ENCODE measurements at places on chromosomes 2 and 18.

- no peak for DNase-seq
Observed at GRCh38 chr2:231464576-231465540, 574 bp upstream of the NCL start.

DNA sequence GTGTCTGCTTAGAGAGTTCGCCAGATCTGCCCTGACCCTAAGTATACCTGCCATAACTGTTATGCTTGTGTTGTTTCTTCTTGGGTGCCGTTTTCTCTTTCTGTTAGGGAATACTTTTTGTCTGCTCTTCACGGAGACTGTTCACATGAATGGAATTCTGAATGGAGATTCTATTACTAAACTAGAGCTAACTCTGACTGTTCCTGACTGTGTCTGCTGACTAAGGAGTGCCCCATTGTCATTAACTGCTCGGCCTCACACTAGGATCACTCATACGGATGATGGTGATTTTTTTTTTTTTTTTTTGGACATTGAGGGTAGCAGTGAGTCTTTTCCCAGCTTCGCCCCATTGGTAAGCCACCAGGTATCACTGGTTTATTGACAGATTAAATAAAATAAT lies 104.8 kb upstream of the SLC8A1 start:
- DNase-seq: no peak

GRCh38 chr2:63041592-63041991 lies 9.0 kb upstream of the OTX1 start:
- DNase-seq: no peak

- no peak for DNase-seq
Observed at GRCh38 chr2:212109792-212110680, 428.6 kb downstream of the ERBB4 start.

- DNase-seq: peak; percentile 94
Observed at GRCh38 chr18:61637319-61637718, 255.5 kb downstream of the RNF152 start.

DNA sequence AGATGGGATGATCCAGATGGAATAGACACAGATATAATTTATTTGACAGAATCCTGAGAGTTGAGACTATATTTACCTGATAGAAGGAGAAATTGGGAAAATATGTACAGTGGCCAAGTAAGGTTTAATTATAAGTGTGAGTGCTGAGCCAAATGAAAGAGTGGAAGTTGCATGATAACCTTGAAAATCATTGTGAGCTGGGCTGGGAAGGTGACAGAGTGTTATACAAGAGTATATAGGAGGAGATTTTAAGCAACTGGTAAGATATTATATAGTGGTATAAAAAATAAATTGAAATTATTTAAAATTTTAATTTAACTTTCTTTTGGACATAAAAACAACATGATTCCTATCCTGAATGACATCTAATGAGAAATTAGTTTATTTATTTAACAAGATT lies 340.8 kb downstream of the NUP35 start:
- no peak for DNase-seq

DNA sequence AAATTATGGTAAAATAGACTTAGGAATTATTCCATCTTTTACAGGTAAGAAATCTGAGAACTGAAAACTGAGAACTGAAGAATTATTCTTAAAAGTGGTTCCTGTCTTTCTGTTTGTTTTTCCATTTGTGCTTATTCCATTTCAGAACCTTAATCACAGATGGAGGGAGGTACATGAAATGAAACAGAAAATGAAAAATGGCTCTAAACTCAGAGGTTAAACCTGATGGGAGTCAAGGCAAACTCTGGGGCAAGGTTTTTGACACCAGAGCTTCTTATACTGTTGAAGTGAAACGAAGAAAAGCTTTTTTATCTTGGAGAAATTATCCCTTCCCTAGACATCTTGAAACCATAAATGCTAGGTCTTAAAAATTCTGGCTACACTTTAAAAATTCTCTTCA lies 182.1 kb downstream of the ZNF804A start:
- DNase-seq: no peak

- DNase-seq: no peak
Observed at GRCh38 chr2:192060161-192060560, 134.6 kb downstream of the TMEFF2 start.

GRCh38 chr2:193469251-193469650 lies 1274.5 kb upstream of the TMEFF2 start:
- no peak for DNase-seq

GRCh38 chr2:8216397-8216796 lies 465.5 kb upstream of the ID2 start:
- DNase-seq: no peak

DNA sequence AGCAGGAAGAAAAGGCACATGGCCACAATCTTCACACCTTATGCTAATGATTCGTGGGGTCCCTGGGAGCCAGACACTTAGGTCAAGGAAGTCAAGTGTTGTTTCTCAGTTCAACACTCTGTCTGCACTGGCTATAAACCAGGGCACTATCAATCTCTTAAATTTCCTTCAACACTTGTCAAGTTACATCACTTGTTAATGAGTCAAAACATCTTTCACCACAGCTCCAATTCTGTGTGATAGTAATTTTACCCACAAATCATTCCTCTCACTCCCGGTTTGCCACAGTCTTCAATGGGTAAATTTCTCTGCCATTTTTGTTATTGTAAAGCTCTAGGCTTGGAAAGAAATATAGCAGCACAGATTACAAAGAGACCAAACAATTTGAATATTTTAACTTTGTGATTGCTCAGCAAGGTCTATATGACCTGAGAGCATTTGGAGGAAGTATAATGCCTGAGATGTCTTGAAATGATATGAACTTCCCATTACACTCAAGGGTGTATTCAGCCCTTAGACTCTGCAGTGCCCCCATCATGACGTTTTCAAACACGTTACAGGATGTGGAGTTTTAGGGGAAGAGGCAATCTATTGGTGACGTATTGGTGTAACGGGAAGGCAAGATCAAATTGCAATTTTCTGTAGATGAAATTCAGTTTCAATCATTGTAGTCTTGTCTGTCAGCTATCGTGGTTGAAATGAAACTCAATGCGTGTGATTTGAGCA lies 78.7 kb downstream of the ICOS start:
- no peak for DNase-seq

GRCh38 chr2:209988010-209988409 lies 14.4 kb upstream of the RPE start:
- DNase-seq: no peak

- DNase-seq: no peak
Observed at GRCh38 chr18:75227535-75228296, 17.1 kb downstream of the TSHZ1 start.

- no peak for DNase-seq
Observed at GRCh38 chr2:181738563-181738962, 58.2 kb upstream of the NEUROD1 start.

DNA sequence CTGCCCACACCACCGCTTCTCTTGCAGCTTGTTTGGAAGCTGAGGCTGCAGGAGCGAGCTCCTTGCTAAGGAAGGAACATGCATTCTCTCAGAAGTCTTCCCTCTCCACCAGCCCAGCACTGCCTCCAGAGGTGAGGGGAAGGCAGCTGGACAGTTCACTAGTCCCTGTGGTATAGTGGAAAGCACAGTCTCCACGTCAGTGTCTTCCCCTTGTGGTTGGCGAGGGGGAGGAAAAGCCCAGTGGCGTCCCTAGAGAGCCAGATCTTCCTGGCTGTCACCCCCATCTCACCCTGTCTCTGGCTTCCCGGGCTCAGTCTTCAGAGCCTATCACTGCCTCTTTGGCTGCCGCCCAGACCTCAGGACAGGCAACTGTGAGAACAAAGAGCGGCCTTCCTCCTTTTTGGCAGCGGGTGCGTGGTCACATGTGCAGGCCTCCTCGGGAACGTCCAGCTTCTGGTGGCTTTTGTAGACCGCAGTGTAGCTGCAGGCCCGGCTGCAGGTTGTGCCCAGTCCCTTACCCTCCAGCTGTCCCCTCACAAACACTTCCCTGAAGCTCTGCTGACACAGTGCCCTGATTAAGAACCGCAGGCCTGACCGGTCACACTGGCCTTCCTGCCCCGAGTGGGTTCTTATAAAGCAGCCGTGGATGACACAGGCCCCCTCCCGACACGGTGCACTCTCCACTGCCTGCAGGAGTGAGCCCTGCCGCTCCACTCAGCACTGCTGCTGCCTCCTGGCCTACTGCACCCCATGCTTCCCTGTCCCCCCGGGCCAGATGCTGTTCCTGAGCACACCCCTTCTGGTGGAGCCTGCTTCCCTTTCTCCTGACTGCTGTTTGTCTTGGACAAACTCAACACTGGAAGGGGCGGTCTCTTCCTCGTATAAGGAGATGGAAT lies 90.9 kb downstream of the RNF144A start:
- no peak for DNase-seq

GRCh38 chr2:96241900-96242611 lies 23.7 kb downstream of the TMEM127 start:
- no peak for DNase-seq

- DNase-seq: no peak
Observed at GRCh38 chr18:7456376-7456775, 110.7 kb upstream of the PTPRM start.

DNA sequence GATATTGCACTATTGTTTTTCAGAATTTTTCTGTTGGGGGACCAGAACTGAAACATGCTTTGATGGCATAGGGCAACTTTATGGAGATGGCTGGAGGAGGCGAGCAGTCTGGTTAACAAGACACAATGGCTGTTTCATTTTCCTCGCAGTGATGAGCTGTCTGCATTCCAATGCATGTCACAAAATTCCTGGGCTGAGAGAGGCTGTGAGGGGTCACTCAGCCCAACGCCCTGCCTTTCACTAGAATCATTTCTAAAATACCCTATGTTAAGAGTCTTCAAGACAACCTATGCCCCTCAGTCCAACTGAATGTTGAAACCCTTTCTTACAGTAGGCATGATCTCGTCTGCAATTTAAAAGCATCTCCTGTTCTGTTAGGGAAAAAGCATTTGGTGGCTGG lies 1090.0 kb downstream of the BCL11A start:
- no peak for DNase-seq

GRCh38 chr2:33579227-33579626 lies 19.9 kb downstream of the FAM98A start:
- no peak for DNase-seq

- DNase-seq: no peak
Observed at GRCh38 chr2:148565272-148565894, 79.2 kb upstream of the EPC2 start.

DNA sequence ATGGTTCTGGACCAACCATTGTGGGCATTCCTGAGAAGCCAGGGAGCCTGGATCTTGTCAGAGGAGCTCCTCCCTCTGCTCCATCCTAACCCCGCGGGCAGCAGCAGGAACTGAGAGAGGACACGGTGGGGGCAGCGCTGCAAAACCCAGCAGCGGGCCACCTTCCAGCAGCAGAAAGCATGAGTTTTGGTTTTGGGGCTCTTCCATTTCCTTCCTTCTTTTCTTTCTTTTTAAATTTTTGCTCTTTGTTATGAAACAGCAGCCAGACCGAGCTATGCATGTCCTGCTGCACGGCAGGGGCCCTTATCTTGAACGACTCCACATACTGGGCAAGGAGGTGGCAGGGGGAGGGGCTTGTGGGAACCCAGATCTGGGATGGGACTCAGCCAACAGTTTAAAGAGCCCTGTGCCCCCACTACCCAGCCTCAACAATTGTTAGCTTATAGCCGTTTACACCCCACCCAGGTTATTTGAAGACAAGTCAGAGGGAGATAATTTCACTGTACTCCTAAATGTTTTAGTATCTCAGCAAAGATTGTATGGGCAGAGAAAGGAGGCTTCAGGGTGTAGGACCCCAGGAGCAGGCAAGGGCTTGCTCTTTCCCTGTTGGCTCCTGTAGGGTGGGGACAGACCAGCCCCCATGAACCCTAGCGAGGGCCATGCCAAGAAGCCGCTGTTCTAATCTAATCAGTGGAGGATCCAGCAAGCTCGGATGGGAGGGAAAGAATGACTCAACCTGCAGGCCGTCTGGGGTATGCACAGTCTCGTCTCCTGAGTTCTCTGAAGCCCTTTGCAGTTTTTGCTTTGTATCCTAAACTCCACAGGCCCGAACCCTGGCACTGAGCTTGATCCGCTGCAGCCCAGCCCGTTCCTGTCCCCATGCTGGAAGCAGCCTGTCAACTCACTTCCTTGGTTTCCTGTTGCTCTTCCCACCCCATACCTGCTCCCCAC lies 75.3 kb downstream of the LRRFIP1 start:
- no peak for DNase-seq

DNA sequence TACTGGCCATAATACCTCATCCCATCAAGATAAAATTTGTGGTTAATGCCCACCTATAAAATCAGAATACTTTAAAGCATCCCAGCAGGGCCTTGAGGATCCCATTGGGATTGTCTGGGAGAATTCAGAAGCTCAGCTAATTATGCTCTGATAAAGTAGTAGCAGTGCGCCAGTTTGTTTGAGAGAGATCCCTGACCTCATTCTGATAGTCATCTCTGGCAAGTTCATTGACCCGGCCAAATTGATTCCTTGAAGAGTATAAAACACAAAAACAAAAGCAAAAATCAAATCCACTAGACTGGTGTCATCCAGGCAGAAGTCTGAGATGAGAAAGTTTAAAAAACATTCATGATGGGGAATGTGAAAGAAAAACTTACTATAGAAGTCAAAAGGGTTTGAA lies 14.1 kb downstream of the ABCG5 start:
- no peak for DNase-seq

DNA sequence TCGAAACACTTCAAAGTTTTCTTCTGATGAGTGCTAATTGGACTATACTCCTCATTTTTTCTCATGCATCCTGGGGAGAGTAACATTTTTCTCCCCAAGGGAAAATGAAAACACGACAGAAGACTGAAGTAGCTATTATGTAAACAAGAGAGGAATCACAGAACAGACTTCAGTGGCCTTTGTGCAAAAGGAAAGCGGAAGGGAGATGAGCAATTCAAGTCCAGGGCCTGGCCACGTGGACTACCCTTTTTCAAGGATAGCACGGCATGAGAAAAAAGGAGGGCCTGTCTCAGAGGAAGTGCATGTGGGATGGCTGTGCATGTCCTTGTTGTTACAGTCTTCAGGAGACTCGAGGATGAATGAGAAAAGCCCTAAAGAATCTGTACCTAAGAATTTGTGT lies 43.8 kb upstream of the KCNE4 start:
- no peak for DNase-seq

- no peak for DNase-seq
Observed at GRCh38 chr2:171553236-171553635, 31.0 kb downstream of the CYBRD1 start.

- no peak for DNase-seq
Observed at GRCh38 chr2:161824226-161824625, 200.0 kb downstream of the SLC4A10 start.

GRCh38 chr18:39162013-39162827 lies 1596.6 kb upstream of the CELF4 start:
- no peak for DNase-seq

GRCh38 chr2:238963161-238963970 lies 115.5 kb downstream of the TWIST2 start:
- no peak for DNase-seq

- no peak for DNase-seq
Observed at GRCh38 chr2:160703648-160704585, 210.3 kb upstream of the RBMS1 start.

DNA sequence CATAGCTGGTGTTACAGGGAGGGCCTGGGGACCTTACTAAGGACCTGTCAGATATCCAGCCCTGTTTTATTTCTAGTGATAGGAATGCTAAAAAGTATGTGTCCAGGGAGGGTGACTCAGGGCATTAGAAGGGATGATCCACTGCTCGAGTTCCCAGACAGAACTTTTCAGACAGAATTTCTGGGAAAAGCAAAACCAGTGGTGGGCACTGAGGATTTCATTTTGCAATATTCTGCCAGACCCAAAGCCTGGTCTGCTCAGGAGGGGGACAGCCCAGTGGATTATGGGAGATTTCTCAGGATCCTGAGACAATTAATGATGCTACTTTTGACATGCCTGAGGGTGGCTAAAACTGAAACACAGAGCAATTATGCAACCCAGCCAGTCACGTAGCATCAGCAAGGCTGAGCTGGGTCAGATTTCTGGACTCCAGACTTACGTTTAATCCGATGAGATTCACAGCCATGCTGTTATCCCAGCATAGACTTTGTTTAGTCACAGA lies 4.7 kb upstream of the KCNE4 start:
- DNase-seq: no peak

All from cerebellar nuclear complex (tissue), 1 donor.